ENCODE measurements at places on chromosomes 16 and 17. TPM values are rescaled to one million over a fixed set of nuclear protein-coding genes. Genes with fewer than 3 reads are reported as not detected.

DNA sequence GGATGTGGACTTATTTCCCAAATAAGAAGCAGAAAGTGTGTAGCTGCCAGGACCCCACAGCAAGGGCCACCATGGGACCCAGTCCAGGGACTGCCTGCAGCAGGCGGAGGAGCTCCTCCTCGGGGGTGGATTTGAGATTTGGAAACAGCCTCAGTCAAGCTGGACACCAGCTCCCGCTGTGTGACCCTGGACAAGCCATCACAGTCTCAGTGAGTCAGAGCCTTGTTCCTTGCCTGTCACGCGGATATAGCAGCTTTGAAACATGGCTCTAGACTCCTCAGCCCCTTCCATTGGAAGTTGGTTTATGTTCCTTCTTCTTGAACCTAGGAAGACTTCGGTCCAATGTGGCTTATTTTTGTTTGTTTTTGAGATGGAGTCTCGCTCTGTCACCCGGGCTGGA lies 12.5 kb upstream of the DPEP1 start:
- no peak for DNase-seq

CD300E gene
- 7.3 TPM for total RNA-seq

DNA sequence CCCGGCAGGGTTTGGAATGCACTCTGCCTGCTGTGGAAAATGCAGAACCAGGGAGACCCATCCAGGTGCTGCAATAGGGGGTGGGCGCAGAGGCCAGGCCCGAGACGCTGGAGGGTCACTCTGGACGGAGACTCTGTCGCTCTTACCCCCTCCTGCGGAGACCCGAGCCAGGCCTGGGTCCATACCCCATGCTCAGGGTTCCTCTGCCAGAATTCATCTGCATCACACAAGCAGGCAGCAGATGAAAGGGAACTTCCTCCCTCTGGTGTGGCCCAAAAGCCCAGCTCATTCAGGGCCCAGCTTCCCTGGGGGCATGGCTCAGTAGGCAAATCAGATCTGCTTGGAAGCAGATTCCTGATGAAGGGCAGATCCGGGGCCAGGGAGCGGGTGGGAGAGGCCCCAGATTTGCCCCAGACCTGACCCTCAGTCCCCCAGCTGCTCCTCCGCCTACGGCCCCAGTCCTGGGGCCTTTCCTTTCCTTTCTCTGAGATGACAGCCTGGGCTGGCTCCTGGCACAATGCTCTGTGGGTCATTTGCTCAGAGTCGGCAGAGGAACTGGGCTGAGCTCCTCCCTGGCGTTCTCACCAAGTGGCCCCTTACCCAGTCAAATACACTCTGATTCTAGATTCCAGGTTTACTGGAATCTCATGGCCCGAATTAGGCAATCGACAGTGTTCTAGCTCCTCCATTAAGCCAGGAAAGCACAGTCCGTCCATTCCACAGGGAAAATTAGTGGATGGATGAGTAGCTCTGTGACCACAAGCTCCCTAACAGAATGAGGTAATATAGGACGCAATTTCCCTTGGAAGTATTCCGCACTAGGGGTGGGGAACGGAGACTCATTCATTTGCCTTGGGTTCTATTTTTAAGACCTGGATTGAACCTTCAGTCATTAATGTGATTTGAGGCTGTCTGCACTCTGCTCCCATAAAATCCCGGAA lies 19.1 kb upstream of the RASD1 start:
- DNase-seq: no peak

DNA sequence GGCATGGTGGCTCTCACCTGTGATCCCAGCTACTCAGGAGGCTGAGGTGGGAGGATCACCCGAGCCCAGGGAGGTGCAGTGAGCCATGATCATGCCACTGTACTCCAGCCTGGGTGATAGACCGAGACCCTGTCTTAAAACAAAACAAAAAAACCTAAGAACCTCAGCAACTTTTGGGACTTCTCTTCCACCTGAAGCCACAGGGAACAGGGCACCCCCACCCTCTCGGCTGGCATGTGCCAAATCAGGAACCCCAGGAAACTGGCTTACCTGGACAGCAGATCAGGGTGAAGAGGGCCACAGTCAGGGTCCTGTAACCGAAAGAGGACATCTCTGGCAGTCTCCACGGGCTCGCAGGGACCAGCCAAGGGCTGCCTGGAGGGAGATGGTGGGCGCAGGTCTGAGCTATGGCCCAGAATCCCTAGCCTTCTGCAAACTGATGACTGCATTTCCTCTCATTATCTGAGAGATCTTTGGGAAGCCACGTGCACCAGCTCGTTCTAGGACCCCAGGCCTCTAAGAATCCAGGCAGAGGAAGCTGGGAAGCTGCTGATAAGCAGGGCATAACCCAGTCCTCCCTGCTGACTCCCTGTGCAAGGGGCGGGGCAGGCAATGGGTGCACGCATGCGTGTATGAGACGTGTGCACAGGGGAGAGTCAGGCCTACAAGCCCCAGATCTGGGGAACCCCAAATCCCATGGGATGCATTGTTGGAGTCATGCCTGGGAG lies 8.4 kb downstream of the PRR29 start:
- no peak for DNase-seq

- no peak for DNase-seq
Measured at GRCh38 chr16:89633064-89633631, 19.7 kb downstream of the DPEP1 start.

DNA sequence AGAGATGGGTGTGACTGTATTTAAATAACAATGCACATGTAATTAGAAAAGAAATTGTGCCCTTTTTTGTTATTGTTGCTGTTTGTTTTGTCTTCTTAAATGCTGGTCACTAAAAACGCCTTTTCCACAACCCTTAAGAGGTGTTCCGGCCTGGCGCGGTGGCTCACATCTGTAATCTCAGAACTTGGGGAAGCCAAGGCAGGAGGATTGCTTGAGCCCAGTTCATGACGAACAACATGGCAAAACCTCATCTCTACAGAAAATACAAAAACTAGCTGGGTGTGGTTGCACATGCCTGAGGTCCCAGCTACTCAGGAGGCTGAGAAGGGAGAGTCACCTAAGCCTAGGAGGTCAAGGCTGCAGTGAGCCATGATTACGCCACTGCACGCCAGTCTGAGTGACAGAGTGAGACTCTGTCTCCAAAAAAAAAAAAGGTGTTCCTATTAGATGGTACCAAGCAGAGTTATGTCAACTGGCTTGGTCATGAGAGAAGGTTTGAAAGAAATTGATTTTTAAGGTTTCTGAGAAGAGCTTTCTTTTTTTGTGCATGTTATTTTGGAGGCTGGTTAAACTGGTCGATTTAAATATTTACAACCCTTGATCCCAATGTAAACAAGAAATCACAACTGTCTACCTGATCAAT lies 23.5 kb upstream of the RFFL start:
- no peak for DNase-seq

DNA sequence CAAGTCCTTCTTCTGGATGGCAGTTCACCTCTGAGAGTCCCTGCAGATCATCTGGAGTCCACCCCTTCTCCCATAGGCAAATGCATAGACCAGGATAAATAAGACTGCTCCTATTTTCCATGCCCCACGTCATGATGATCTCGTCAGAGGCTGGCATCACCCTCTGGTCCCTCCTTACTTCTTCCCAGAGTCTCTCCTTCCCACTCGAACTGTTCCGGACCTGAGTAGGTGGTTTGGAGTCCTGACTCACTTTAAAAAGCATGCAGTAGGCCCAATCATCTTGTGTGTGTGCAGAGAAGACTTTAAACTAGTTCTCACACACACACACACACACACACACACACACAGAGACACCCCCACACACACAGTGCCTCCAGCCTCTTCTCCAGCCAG lies 72.0 kb downstream of the SOX9 start:
- no peak for DNase-seq

Data from lower lobe of right lung (tissue), 2 donors.